ENCODE measurements at places on chromosomes 7 and 10. TPM values are rescaled to one million over a fixed set of nuclear protein-coding genes. Genes with fewer than 3 reads are reported as not detected.

Gene LDB3
- not detected for total RNA-seq

Gene FOXI2
- not detected for total RNA-seq

DNA sequence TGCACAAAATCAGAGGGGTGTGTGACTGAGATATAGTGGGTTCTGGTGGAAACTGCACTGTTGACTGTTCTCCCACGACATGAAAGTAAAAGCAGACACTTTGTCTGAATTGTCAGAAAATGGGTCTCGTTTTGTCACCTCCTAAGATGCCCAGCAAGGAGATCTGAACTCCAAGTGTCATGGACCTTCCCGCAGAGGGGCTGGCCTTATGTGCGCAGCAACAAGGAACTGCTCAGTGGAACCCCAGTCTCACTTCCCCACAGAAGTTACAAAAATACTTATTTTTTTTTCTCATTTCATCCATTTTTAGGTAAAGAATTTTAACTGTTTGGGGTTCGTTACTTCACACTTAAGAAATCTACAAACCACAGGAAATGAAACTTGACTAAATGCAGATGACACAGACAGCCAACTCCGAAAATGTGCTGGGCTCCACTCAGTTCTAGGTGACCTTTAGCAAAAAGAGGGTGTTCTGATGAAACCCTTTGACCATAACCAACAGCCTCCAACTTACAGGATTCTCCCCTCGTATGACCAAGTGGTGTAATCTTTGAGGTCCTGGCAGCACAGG lies 115.0 kb downstream of the FAM107B start:
- peak overlapping the region; percentile 73 for H3K4me3 ChIP-seq
- H3K36me3 ChIP-seq, result peaks cover 28% of the 10 kb centered on the region
- DNase-seq, result peak; percentile 66
- peaks cover 55% of the 10 kb centered on the region for H3K4me1 ChIP-seq

DNA sequence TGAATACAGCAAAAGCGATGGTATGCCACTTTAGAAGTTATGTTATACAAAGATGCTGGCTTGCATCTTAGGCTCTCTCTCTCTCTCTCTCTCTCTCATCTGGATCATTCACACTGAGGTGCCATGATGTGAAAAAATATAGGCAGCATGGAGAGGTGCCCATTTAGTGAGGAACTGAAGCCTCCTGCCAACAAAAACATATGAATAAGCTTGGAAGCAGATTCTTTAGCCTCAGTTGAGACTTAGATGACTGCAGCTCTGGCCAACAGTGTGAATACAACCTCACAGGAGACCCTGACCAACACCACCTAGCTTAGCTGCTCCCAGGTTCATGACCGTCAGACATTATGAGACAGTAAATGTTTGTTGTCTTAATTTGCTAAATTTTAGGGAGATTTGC lies 560.1 kb upstream of the LRRTM3 start:
- no peaks in the 10 kb centered on the region for H3K36me3 ChIP-seq
- H3K4me3 ChIP-seq, result no peak overlapping the region

Gene CTAGE4
- total RNA-seq, result 2.2 TPM

DNA sequence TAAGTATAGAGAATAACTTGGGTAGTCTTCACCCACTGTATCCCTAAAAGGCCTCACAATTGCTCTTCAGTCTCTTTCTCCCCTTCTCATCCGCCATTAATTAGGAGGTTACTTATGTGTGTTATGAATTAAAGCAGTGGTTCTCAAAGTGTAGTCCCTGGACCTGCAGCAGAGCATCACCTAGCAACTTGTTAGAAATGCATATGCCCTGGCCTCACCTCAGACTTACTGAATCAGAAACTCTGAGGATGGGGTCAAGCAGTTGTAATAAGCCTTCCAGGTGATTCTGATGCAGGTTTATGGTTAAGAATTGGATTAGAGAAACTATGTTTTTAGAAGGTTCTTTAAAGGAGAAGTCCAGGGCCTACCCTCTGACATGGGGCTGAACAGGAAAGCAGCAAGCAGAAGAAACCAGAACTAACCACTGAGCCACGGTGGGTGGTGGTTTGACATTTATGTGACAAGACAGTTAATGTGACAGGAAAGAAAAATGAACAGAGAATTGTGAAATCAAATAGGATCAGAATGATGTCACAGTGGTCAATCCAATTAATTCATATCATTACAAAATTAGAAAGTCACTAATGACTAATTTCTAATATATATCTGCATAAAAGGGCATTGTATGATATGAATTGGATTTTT lies 37.6 kb downstream of the ENTPD1 start:
- H3K27me3 ChIP-seq, result peaks cover 2% of the 10 kb centered on the region
- peaks cover 31% of the 10 kb centered on the region for H3K36me3 ChIP-seq
- no peak for DNase-seq
- peak overlapping the region; percentile 91 for H3K27ac ChIP-seq
- H3K4me1 ChIP-seq, result peaks cover 54% of the 10 kb centered on the region
- H3K4me3 ChIP-seq, result peak overlapping the region; percentile 50

- no peaks in the 10 kb centered on the region for H3K27me3 ChIP-seq
- no peak overlapping the region for H3K27ac ChIP-seq
- H3K36me3 ChIP-seq, result no peaks in the 10 kb centered on the region
These were observed 320.0 kb downstream of the ZNF716 start for GRCh38 chr7:57769958-57770357.

DNA sequence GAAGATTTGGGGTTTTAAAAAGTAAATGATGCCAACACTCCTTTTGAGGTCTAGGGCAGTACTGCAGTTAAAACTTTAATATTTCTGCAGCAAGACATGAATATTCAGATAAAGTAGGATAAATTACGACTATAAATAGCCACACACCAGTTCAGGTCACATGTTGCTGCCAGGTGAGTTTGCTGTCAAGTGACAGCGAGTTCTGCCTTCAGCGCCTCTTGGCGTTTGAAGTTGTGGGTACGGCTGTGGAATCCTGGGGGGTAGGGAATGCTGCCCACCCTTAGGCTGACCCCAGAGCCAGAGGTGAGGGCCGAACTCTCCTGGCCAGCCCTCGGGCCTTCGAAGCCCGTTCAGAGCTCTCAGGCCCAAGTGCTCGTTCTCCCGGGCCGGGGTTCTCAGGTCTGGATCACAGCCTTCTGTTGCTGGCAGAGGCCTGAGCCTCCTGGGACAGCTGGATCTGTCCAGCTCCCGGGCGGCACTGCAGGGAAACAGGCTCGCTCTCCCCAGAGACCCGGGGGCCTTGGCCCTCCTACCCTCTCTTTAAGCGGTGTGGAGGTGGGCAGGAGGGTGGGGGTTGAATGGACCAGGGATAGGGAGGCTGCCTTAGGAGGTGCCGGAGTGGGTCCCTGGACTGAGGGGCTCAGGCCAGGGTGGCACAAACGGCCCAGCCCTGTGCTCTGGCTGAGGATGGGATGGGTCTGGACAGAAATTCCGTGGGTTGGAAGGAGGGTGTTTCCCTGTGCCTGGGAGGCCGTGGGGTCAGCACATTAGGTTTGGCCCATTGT lies 5.4 kb downstream of the BRI3 start:
- no peak overlapping the region for H3K27ac ChIP-seq
- no peaks in the 10 kb centered on the region for H3K27me3 ChIP-seq
- no peak overlapping the region for H3K4me3 ChIP-seq
- H3K4me1 ChIP-seq, result peaks cover 11% of the 10 kb centered on the region

Gene CFAP46
- total RNA-seq, result not detected

GRCh38 chr7:140914083-140914482 lies 10.6 kb downstream of the BRAF start:
- H3K4me1 ChIP-seq, result peaks cover 12% of the 10 kb centered on the region
- no peaks in the 10 kb centered on the region for H3K27me3 ChIP-seq
- peaks cover 10% of the 10 kb centered on the region for H3K36me3 ChIP-seq
- no peak overlapping the region for H3K27ac ChIP-seq

- no peak for DNase-seq
- no peaks in the 10 kb centered on the region for H3K27me3 ChIP-seq
These were observed 211.6 kb downstream of the PHF14 start for GRCh38 chr7:11185179-11185815.

Gene HOXA1
- total RNA-seq, result 0.72 TPM

Gene BAG3
- total RNA-seq, result 14.5 TPM

GRCh38 chr10:34141032-34141680 lies 673.9 kb downstream of the PARD3 start:
- H3K27ac ChIP-seq, result no peak overlapping the region
- H3K4me3 ChIP-seq, result no peak overlapping the region
- DNase-seq, result no peak
- no peaks in the 10 kb centered on the region for H3K4me1 ChIP-seq
- H3K36me3 ChIP-seq, result no peaks in the 10 kb centered on the region

Measured in activated naive CD8-positive, alpha-beta T cell treated with anti-CD3 and anti-CD28 coated beads, Interleukin-2, amount 10 ng/mL, durations not matched to agents 7 days and 5 days (primary cell).